Mammary microvascular endothelial cell (primary cell): ENCODE measurements at places on chromosomes 3 and 15. TPM values are rescaled to one million over a fixed set of nuclear protein-coding genes. Genes with fewer than 3 reads are reported as not detected.

Gene KBTBD12
- not detected in 2 replicates for total RNA-seq

Gene BUB1B
- total RNA-seq: 38.7 and 51.1 TPM in 2 replicates

Gene AZI2
- 23.9 and 33.8 TPM in 2 replicates for total RNA-seq

Gene COLQ
- total RNA-seq: 0.05 and 0.93 TPM in 2 replicates

Gene DISP2
- 0.13 and 0.39 TPM in 2 replicates for total RNA-seq

Gene CATSPER2
- 0.33 and 3.0 TPM in 2 replicates for total RNA-seq
